T-helper 2 cell treated with Interferon-gamma antibody and Interleukin-4, amounts not matched to agents 5 μg/mL and 100 μg/mL, for 36 hours (primary cell): ENCODE measurements at places on chromosomes 3 and 15.

GRCh38 chr15:60762638-60763037 is 283.7 kb upstream of the ICE2 start:
- H3K4me1 ChIP-seq, result peaks cover 2% of the 10 kb centered on the region
- peaks cover 20% of the 10 kb centered on the region for H3K27me3 ChIP-seq
- DNase-seq, result no peak
- H3K36me3 ChIP-seq, result no peaks in the 10 kb centered on the region
- H3K4me3 ChIP-seq, result no peak overlapping the region

DNA sequence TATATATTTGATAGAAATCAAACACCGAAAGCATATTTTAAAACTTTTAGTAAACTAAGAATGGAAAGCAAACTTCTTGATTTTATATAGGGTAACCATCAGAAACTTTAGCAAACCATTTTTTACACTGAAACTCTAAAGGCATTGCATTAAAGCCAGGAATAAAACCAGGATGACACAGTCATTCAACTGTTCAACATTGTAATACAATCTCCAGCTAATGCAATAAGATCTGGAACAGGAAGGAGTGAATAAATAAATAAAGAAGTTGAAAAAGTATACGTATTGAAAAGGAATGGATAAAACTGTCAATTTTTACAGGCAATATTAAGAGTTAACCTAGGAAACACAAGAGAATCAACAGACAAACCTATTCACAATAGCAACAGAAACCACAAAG is 181.9 kb upstream of the TTC14 start:
- H3K27me3 ChIP-seq, result no peaks in the 10 kb centered on the region
- DNase-seq, result no peak
- no peaks in the 10 kb centered on the region for H3K4me1 ChIP-seq
- no peaks in the 10 kb centered on the region for H3K36me3 ChIP-seq

DNA sequence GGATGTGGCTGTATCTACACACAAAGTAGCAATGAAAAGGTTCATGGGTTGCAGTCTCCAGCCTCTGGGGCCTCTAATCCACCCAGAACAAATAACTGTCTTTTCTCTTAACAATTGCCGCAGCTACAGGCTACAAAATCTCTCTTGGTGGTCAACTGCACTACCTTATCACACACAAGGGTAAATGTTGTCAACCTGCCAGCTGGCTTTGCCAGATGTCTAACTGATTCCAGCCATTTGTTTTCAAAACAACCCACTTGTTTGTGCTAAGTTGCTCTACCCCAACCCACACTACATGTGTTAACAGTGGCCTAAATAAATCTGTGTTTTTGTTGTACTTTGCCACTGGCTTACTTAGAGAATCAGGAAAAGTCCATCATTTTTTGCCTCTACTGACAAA is 447.3 kb downstream of the TAFA4 start:
- DNase-seq, result no peak
- H3K4me1 ChIP-seq, result no peaks in the 10 kb centered on the region
- no peaks in the 10 kb centered on the region for H3K27me3 ChIP-seq
- no peak overlapping the region for H3K27ac ChIP-seq
- no peaks in the 10 kb centered on the region for H3K36me3 ChIP-seq

DNA sequence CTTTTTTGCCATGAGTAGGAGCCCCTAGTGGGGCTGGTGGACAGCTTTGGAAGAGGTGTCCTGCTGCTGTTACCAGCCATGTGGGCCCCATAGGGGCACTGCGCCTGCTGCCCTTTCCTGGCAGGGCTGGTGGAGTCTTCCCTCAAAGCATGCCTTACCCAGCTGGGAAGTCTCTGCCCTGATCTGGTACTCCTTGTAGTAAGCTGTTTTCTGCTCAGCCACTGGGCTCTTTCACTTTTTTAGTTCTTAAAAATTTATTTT is 26.2 kb downstream of the HMCES start:
- DNase-seq, result no peak
- H3K4me3 ChIP-seq, result no peak overlapping the region

GRCh38 chr3:141875893-141876380 is 506 bp upstream of the ATP1B3 start:
- peak overlapping the region; percentile 90 for H3K4me3 ChIP-seq
- H3K4me1 ChIP-seq, result peaks cover 37% of the 10 kb centered on the region
- H3K36me3 ChIP-seq, result peaks cover 13% of the 10 kb centered on the region
- no peaks in the 10 kb centered on the region for H3K27me3 ChIP-seq
- DNase-seq, result no peak

DNA sequence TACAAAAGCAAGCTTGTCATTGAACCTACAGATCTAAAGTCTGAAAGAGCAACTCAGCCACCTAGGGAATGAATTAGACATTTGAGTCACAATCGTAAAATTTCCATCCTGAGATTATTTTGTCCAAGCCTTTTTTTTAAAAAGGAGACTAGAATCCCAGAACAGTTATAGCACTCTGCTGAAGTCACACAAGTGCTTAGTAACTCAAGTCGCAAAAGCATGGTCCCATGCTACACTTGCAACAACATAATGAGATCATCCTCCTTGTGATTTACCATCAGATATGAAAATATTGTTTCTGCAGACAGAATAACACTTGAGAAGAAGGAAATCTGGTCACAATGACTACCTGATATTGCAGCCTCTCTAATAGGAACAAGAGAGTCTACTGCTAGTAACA is 106.7 kb downstream of the ZIC4 start:
- no peaks in the 10 kb centered on the region for H3K36me3 ChIP-seq
- no peak overlapping the region for H3K4me3 ChIP-seq
- no peak for DNase-seq
- H3K4me1 ChIP-seq, result no peaks in the 10 kb centered on the region
- no peak overlapping the region for H3K27ac ChIP-seq
- no peaks in the 10 kb centered on the region for H3K27me3 ChIP-seq

DNA sequence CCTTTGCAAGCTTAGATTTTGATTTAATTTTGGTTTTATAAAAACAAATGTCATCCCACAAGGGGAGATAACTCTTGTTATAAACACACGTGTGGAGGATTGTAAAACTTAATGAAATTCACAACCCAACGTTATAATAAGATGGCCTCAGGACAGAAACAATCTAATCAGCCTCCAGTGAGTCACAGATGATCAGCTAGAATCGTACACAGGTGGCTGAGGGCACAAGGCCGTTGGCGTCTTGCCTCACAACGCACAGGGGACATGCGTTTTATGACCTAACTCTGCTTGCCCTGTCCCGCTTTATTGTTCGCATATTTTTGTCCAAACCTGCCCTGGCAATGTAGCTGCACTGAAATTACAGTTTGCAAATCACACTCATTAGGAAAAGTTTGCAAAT is 121.9 kb upstream of the PDZRN3 start:
- DNase-seq, result no peak
- H3K4me1 ChIP-seq, result no peaks in the 10 kb centered on the region
- H3K36me3 ChIP-seq, result no peaks in the 10 kb centered on the region
- no peaks in the 10 kb centered on the region for H3K27me3 ChIP-seq
- no peak overlapping the region for H3K4me3 ChIP-seq

- H3K36me3 ChIP-seq, result no peaks in the 10 kb centered on the region
- no peak for DNase-seq
- H3K4me1 ChIP-seq, result no peaks in the 10 kb centered on the region
- no peak overlapping the region for H3K4me3 ChIP-seq
Measured at GRCh38 chr3:107920538-107920937, 170.3 kb downstream of the CD47 start.

- H3K4me3 ChIP-seq, result no peak overlapping the region
- no peak for DNase-seq
- no peak overlapping the region for H3K27ac ChIP-seq
- H3K36me3 ChIP-seq, result no peaks in the 10 kb centered on the region
Measured at GRCh38 chr15:85828874-85829273, 34.1 kb upstream of the KLHL25 start.

GRCh38 chr3:32076566-32076965 is 29.9 kb upstream of the GPD1L start:
- no peak for DNase-seq
- no peaks in the 10 kb centered on the region for H3K36me3 ChIP-seq
- no peak overlapping the region for H3K4me3 ChIP-seq
- H3K4me1 ChIP-seq, result no peaks in the 10 kb centered on the region
- peaks cover 15% of the 10 kb centered on the region for H3K27me3 ChIP-seq
- no peak overlapping the region for H3K27ac ChIP-seq

DNA sequence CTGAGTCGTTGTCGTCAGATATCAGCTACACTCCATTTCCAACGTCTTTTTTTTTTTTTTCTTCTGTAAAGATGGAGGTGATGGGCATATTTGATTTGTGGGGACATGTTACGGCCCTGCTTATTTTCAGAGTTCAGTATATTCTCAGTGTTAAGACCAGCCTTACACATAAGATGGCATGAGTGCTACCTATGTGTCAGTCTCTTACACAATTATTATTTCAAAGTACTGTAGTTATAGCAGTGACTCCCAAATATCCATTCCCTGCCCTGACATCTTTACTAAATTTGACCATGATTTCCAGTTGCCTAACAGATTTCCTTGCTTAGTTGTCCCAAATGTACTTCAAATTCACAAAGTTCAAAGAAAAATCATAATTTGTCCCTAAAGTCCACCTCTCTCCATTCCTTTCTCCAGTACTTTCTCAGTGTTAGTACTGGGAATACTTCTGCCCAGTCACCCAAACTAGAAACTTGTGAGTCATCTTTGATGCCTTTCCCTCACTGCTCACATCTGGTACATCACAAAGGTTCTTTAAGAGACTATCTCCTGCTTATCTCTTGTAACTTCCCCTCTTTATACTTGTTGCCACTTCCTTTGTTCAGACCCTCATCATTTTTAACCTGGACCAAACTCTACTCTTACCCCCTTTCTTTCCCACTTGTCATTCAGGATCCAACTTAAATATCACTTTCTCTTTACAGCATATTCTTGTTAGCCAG is 67.0 kb downstream of the ZNF609 start:
- peaks cover 28% of the 10 kb centered on the region for H3K36me3 ChIP-seq
- no peaks in the 10 kb centered on the region for H3K27me3 ChIP-seq
- peak overlapping the region; percentile 44 for H3K27ac ChIP-seq
- DNase-seq, result no peak
- H3K4me1 ChIP-seq, result peaks cover 46% of the 10 kb centered on the region
- peak overlapping the region; percentile 18 for H3K4me3 ChIP-seq

DNA sequence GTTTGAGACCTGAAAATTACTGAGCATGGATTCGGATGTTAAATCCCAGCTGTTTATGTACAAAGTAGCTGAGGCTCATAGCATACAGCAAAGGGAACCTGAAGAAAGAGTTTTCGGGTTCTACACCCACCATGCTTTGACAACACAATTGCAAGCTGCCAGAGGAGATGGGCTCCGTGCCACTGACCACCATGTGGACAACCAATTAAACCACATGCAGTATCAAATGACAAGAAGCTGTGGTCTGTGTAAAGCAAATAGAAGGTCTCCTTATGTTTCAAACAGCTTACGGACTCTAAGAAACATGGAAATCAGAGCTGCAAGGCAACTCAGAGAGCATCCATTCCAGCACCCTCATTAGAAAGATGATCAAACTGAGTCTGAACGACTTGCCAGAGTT is 12.9 kb downstream of the GABRB3 start:
- no peaks in the 10 kb centered on the region for H3K27me3 ChIP-seq
- no peaks in the 10 kb centered on the region for H3K36me3 ChIP-seq
- H3K4me1 ChIP-seq, result no peaks in the 10 kb centered on the region
- no peak overlapping the region for H3K27ac ChIP-seq
- DNase-seq, result no peak

DNA sequence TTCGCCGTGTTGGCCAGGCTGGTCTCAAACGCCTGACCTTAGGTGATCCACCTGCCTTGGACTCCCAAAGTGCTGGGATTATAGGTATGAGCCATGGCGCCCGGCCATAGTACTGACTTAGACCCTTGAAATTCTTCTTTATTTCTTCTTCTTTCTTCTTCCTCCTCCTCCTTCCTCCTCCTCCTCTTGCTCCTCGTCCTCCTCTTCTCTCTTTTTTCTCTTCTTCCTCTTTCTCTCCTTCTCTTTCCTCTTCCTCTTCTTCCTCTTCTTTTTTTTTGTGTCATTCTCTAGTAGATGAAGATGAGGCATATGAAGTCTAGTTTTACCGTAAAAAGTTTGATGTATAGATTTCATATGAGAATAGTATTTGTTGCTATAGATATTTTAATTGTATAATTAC is 9.3 kb downstream of the RPL15 start:
- no peak overlapping the region for H3K27ac ChIP-seq
- H3K4me1 ChIP-seq, result no peaks in the 10 kb centered on the region
- peaks cover 12% of the 10 kb centered on the region for H3K27me3 ChIP-seq
- DNase-seq, result no peak
- peaks cover 5% of the 10 kb centered on the region for H3K36me3 ChIP-seq

GRCh38 chr3:126996905-126997304 is 14.0 kb downstream of the PLXNA1 start:
- no peak overlapping the region for H3K4me3 ChIP-seq
- no peak for DNase-seq
- no peak overlapping the region for H3K27ac ChIP-seq
